Cardiac fibroblast (primary cell): ENCODE measurements at places on chromosomes 4 and X.
A peak's percentile ranks its signal among the peaks of the same experiment; 100 is the strongest.

- DNase-seq: no peak
Observed at GRCh38 chr4:13543032-13543838, 1.1 kb downstream of the NKX3-2 start.

DNA sequence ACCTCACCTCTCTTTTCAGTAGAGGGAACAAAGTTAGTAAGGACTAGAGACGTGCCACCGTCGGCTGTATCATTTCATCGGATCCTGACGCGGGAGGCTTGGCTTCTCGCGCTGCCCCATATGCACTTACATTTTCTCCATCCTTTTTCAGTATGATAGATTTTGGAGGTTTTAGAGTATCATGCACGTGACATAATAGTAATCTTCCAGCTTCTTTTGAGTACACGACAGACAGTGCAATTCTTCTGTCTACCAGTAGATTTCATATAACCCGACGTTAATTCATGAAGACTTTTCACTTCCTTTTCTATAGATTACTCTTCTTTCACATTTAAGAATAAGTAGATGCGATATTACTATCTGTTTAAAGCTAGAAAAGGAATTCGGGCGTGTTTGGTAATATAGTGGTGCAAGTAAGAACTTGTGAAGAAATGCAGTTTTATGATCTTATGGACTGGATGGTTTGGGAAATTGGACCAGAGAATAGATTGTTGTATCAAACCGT, 1.0 kb downstream of the CDS1 start:
- no peak for DNase-seq

GRCh38 chr4:86497980-86498862, 95.9 kb upstream of the PTPN13 start:
- peak; percentile 74 for DNase-seq

DNA sequence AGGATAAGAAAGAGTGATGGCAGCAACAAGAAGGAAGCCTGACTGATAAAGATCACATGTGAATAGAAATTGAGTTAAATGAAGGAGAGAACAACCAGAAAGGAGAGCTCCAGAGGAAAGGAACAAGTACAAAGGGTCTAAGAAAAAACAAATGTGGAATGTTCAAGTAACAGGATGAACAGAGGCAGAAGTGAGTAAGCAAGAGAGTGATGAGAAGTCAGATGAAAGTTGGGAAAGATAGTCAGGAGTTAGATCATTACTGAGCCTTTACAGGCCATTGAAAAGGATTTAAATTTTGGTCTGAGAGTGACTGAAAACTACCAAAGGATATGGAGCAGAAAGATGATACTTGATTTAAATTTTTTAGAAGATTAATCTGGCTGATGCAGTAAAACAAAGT, 38.1 kb downstream of the NFXL1 start:
- DNase-seq: peak; percentile 48

GRCh38 chr4:108360754-108361445, 192.2 kb upstream of the LEF1 start:
- DNase-seq: no peak

GRCh38 chrX:1358793-1359476, 22.4 kb downstream of the IL3RA start:
- DNase-seq: no peak

DNA sequence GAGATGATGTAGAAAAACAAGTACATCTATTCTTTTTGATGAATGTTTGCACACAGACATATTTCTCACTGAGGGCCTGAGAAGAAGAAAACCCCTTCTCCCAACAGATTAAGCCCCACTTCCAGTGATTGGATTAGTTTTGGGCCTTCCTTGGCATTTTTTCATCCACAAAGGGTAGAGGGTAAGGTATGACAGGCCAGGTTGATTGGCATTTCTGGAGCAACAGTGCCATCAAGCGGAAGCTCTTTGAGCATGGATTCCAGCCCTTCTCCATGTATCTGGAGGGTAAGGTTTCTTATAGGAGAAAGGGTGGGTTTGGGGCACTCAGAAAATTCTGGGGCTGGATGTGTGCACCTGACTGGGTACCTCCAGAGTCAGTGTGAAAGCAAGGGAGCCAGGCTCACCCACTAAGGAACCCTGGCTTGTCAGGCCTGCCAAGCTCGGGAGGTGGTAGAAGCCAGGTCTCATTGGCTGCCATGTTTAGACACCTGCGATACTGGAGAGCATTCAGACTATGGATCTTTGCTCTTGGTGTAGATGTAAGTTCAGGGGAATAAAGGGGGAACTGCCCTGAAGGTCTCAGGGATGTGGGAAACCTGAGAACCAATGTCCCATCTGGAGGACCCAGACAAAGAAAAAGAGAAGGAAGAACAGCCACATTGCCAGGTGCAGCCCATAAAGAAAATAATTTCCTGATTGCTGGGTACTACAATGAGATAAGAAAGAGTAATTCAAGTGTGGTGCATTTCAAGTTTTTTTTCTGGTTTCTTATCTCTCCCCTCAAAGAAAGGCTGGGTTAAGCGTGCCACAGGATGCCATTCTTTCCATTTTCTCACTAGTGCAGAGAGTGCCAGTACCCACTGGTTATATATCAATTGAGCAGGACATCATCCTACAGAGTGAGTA, 222.3 kb upstream of the AGTR2 start:
- DNase-seq: no peak

DNA sequence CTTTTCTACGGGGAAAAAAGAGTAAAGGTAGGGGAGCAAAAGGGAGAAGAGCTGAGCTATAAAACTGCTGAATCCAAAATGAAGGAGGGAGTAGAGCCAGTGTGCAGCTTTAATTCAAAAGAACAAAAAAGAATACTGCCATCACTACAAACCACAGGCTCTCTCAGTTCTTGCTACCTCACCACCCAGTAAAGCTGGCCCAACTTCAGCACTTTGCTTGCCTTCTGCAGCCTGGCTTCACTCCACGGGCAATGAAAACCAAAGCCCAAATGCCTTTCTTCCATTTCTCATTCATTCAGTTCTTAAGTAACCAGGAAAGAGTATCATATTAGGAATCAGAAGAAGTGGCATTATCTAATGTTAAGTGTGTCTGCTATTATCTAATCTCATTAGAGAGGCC, 376.8 kb downstream of the BCOR start:
- DNase-seq: no peak

DNA sequence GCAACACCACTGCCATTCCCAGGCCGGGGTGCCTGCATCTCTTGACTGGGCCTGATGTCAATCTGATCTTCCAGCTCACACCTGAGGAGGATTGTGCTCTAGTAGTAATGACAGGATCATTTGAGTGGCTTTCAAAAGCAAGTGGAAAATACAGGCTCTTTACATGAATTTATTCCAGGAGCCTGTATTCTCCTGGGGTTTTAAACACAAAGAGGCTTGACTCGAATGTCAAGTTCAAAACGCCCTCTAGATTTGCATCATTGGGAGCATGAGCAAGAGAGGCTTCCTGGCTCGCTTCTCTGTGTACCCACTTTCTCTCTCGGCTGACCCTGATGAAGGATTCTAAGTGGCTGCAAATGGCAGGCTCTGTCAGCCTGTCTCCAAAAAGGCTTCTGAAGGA, 199.5 kb upstream of the PUDP start:
- DNase-seq: no peak

DNA sequence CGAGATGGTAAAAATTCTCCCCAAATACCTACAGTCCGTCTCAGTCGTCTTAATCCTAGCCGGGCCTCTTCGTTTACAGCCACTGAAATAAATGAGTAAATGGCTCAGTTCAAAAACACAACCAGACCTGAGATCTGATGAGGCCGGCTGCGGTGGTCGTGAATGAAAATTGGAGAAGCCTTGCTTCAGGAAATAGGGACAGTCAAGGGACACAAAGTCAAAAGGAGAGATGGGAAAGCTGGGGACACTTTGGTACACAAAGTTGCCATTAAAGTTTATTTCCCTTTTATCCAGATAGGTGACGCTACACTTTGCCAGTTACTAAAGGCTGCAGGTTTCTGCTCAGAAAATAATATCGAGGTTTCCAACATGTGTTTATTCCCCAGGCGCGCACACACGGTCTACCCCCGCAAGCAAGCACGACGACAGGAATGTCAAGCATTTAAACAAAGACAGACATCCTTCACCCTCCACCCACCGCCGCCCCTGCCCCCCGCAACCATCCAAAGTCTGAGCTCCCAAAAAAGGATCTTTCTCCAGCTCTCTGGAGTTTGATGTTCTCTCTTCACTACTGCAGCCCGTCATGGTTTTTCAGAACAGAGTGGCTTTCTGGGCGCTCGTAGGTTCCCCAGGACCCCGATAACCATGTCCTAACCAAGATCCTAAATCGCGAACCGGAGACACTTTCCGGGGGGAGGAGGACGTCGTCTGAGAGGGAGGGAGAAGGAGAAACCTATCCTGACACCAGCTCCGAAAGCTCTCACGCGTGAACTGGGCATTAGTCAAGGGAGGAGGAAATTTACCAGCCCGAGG, 1.3 kb upstream of the PCDH7 start:
- peak; percentile 30 for DNase-seq

GRCh38 chrX:100650841-100651240, 6.8 kb downstream of the SRPX2 start:
- no peak for DNase-seq

GRCh38 chr4:62133101-62133897, 933.2 kb downstream of the ADGRL3 start:
- DNase-seq: no peak

DNA sequence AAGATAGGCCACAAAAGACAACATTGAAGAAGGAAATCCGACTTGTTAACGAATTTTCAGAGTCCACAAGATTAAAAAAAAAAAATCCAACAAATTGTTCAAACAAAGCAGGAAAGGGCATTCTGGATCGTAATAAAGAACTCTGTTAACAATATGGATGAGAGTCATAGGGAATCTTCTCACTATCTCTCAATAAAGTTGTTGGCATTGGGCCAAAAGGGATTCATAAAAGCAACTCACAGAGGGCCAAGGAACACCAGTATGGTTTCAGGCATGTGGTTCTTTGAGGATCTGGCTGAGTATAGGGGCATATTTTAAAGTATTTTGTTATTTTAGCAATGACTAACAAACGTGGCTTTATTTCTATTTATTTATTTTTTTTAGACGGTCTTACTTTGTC, 49.5 kb downstream of the SHISA3 start:
- DNase-seq: no peak

- no peak for DNase-seq
Observed at GRCh38 chr4:108160741-108161352, 7.9 kb downstream of the LEF1 start.

- no peak for DNase-seq
Observed at GRCh38 chrX:143472347-143472938, 44.8 kb downstream of the SPANXN3 start.

GRCh38 chr4:155667568-155668511, 1.2 kb downstream of the GUCY1A1 start:
- DNase-seq: peak; percentile 47

GRCh38 chr4:16890651-16891050, 7.8 kb downstream of the LDB2 start:
- DNase-seq: no peak

- DNase-seq: no peak
Observed at GRCh38 chrX:129188231-129188630, 335.1 kb downstream of the SMARCA1 start.

- DNase-seq: no peak
Observed at GRCh38 chr4:56106180-56107147, 157.7 kb downstream of the CEP135 start.

DNA sequence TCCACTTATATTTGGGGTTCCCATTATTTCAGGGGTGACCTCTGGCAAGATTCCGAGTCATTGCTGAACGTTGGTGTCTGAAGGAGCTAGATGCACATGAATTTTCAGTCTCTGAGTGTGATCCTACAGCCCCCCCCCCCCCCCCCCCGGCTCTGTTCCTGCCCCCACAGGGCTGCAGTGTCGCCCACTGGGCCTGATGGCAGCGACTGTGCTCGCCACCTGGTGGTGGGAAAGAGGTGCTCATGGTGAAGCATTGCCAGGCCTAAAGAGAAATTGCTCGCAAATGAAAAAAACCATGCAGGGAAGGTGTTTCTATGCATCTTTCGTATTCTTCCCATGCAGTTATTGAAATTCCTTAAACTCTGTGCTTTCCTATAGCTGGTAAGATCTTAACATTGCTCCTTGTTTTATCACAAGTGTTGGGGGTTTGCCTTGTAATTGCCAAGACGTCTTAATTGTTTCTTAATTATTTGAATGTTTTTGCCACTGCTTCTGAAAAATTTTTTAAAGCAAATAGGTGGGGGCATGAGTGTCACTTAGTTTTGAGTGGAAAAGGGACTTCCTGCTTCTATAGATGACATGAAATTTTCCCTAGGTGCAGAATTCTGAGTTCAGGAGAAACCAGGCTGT, 63.2 kb downstream of the CLDN22 start:
- DNase-seq: peak; percentile 63
